ENCODE measurements at places on chromosomes 13 and 19. TPM values are rescaled to one million over a fixed set of nuclear protein-coding genes. Genes with fewer than 3 reads are reported as not detected.

PLPPR3 gene
- total RNA-seq = 0.86 TPM

DNA sequence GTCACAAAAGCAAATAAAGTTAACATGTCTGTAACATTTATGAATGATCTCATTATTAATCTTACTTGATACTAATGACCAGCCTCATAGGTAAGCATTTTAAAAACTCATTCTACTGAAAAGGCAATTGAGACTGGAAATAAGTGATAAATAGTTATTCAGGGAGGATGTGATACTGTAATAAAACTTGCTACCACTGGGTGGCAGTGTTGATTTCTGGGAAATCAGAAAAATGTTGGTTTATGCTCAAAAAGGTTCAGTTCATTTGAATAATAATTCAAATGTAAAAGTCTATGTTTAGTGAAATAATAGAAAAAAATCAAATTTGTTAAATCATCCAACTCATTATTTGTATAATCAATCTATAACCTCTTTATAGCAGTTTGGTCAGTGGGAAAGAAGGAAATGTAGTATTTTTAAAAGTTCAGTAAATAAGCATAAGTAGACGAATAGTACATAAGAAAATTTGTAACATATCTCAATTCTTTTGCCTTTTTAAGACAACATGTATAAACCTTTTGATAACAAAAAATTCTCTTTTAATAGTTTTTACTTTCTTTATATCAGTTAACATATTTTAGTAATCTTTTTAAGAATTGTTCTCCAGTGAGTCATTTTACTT, 9.6 kb downstream of the ABHD13 start:
- peak; percentile 52 for DNase-seq

DNA sequence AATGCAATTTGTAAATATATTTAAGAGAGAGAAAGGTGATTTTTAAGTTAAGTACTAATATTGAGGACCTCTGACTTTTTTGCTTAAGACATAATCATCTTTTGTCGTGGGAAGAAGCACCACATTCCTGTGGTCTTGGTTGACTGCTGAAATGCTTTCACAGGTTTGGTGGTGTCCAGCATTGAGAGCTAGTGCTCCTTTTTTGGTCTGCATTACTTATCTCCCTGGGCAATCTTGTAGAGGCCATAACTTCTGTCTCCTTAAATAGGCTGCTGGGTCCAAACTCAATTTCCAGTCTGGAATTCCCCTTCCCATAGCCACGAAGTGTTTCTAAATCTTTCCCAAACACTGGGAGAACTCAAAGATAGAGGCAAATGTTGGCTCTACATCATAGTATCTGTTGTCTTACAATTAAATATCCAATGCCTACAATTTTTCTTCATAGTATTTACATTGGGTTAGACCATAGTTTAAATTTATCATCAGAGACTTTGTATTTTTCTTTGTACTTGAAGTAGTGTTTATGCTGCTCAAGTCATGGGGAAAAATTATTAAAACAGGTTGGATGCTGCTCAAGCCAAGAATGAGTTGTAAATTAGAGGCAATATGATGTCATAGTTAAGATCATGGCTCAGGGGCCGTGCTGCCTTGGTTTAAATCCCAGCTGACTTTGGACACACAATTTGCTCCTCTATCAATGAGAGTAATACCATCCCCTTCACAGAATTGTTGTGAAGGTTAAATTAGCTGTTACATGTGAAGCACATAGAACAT, 105.6 kb downstream of the POSTN start:
- DNase-seq = peak; percentile 85

DNA sequence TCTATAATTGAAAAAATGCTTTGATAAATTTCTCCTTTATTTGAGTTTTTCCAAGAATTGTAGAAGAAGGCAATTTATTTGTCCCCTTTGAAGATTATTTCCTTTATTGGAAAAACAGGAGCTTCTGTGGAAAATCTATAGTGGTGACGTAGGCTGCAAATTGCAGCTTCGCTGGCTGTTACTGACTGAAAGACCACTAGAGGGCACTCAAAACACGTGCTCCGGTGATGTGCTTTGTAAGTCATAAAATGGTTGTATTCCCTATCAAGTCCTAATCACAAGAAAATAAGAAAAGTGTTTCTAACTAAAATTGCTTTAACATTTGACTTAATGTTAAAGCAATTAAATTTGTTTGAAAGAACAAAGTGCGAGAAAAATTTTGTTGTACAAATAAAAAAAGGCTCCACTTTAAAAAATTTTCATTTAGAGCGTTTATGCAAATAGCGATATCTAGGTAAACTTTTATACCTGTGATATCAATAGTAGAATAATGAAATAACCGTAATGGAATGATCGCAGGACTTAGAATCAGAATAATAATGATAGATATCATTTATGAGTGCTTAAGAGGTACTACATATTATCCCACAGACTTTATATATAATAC, 638.2 kb upstream of the SPRY2 start:
- DNase-seq = peak; percentile 59

DNA sequence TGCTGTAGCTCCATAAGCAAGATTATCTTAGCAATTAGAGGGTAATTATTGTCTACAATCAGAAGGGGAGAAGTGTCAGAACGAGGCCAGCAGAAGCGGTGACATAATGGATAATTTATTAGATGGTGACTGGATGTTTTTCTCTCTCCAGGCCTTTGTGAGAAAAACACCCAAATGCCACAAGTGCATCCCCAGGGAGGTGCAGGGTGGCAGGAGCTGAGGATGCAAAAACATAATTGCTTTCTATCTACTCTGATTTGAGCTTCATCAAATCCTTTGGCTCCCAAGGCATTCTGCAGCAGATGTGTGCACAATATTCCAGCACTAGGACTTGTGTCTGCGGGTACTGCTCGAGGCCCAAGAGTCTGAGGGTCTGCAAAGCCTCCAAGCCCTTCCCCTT, 220.1 kb upstream of the SERP2 start:
- no peak for DNase-seq
